HCT116 (cell line): ENCODE measurements at places on chromosomes 6 and 20.

DNA sequence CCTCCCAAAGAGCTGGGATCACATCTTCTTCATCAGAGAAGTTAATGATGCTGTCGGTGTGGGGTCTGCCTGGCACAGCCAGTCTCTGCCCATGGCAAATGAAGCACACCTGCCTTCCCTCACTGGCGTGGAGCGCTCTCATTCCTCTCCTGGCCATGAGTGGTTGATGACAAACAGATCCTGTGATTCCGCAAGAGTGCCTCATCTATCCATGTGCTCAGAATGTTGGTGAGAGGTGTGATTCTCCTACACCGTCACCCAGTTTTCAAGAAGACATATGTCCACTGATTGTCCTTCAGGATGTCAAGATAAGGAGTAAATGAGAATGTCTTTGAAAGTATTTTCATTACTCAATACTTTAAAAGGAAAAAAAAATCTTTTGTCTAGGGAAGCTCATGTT lies 97.5 kb upstream of the GGTLC1 start:
- no peak for DNase-seq

GRCh38 chr6:145929037-145929633 lies 35.0 kb downstream of the SHPRH start:
- DNase-seq, result peak; percentile 7

DNA sequence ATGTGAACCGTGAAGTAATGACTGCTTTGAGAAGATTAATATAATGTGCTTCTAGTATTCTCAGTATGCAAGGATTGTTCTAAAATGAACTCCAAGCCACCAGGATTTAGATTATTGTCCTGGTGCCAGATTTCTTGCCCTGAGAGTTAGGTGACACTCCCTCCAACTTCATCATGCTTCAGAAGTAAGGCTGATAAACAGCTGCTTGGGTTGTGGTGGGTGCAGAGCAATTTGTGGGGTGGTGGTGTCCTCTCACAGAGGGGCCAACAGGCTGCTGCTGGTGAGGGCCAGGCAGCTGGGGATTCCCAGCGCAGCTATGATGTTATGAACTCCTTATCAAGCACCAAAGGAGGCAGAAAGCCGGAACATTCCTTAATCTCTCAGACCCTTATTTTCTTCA lies 114.6 kb downstream of the MCHR2 start:
- no peak for DNase-seq

DNA sequence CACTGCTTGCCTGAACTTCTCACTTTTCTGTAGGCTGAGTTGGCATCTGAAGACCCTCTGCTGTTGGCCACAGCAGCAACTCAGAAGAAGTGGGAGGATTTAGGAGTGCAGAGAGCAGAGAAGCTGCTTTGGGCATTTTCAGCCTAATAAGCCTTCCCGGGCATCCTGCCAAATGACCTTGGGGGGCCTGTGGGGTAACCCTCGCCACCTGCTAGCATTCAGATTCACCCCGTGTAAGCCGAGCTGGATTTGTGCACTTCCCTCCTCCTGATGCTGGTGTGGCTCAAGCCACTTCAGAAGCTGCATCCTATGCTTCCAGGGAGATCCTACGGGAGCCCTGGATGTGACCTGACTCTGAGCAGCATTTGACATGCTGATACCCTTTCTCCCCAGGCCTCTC lies 114.8 kb downstream of the LRFN2 start:
- no peak for DNase-seq

GRCh38 chr6:140058863-140059262 lies 684.4 kb upstream of the CITED2 start:
- DNase-seq, result no peak

- peak; percentile 54 for DNase-seq
These were observed 51.4 kb upstream of the RPS6KA2 start for GRCh38 chr6:166678426-166678825.

DNA sequence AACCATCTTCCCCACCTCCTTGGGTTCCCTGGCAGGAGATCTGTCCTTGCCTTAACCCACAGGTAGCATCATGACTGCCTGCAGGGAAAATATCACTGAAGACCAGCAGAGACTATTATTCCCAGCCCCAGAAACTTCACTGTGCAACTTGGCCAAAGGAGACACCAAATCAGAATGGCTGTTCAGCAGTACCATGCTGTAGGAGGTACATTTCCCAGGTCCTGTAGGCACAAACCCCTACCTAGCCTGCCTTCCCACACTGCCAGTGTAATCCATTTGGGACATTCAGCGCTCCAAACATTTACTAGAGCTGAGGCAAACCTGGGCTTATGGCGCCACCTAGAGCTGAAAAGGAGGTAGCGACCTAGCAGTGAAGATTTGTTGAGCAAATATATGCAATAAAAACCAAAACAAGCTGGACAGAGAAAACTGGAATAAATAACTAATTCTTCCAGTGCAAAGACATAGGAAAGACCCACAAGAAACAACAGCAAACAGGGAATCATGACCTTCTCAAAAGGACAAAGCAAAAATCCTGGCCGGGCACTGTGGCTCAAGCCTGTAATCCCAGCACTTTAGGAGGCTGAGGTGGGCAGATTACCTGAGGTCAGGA lies 60.3 kb downstream of the VTA1 start:
- DNase-seq, result peak; percentile 26

- no peak for DNase-seq
These were observed 16.6 kb upstream of the SLC22A1 start for GRCh38 chr6:160104821-160105517.

DNA sequence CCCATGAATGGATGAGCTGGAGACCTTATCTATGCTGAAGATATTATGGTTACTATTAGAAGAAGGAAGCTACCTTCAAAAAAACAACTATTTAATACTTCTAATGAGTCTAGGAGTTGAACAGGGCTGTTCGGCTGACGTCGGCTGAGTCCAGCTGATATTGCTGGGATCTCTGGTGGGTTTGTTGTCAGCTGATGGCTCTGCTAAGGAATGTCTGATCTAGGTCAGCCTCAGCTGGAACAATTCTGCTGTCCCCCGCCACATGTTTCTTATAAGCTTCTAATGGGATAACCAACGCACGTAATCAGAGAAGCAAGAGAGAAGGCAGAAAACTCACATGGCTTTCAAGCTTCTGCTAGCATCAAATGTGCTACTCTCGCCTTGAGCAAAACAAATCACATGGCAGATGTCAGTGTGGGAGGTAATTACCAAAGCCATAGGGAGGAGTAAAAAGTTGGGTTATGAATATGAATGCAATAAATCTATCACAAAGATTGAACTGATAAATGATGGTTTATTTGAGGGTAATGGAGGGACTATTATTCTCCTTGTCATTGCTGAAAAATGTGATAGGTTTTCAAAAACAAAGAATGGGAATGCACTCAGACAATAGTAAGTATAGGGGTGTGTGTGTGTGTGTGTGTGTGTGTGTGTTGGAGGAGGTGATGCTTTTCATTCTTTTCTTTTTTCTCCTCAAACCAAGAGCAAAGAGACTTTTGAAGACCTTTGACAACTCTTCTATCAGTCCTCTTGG lies 71.5 kb downstream of the BTBD3 start:
- DNase-seq, result no peak

GRCh38 chr6:110340392-110340965 lies 17.7 kb downstream of the METTL24 start:
- no peak for DNase-seq

- no peak for DNase-seq
These were observed 154.1 kb upstream of the PDE10A start for GRCh38 chr6:165817148-165817547.

DNA sequence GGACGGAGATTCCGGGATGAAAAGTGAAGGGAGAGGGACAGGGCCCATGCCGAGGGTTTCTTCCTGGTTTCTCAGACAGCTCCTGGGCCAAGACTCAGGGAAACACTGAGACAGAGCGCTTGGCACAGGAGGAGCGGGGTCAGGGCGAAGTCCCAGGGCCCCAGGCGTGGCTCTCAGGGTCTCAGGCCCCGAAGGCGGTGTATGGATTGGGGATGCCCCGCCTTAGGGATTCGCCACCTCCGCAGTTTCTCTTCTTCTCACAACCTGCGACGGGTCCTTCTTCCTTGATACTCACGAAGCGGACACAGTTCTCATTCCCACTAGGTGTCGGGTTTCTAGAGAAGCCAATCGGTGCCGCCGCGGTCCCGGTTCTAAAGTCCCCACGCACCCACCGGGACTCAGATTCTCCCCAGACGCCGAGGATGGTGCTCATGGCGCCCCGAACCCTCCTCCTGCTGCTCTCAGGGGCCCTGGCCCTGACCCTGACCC lies 55.0 kb upstream of the HLA-A start:
- peak; percentile 8 for DNase-seq

- no peak for DNase-seq
These were observed 78.8 kb upstream of the CD83 start for GRCh38 chr6:14038467-14039437.

GRCh38 chr6:170192905-170193304 lies 98.0 kb downstream of the DLL1 start:
- no peak for DNase-seq

GRCh38 chr6:140711019-140711613 lies 1336.7 kb upstream of the CITED2 start:
- DNase-seq, result no peak

GRCh38 chr6:113362301-113363047 lies 494.7 kb upstream of the MARCKS start:
- no peak for DNase-seq

DNA sequence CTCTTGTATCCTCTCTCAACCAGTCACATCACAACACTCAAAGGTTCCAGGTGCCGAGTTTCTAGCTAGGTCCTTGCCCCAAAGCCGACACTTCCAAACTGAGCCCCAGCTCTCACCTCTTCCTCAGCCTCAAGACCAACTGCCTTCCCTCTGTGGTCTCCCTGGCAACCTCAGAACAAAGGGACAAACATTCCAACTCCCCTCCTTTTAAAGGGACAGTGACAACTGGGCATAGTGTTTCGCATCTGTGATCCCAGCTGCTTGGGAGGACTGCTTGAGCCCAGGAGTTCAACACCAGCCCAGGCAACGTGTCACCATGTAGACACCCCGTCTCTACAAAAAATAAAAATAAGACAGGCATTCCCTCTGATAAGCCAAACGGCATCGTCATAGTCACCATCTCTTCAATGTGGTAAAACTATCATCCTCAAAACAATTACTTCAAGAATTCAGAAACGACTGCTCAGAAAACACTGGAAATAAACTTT lies 11.3 kb downstream of the DIDO1 start:
- DNase-seq, result no peak

DNA sequence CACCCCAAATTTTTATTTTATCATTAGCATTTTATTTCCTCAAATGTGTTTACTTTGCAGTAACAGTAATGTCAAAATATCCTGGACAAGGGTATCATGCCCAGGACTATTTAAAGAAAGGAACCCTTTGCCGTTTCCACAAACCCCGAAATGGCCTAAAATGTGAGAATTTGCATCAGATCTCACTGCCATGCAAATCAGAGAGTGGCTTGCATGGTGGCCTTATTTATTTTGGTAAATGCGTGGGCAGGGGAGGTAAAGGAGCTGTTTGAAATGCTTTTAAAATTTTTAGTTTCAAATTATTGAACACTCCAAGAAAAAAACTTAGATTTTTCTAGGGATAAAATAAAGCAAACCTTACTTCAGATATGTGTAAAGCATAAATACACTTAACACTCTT lies 43.8 kb downstream of the ADAT2 start:
- no peak for DNase-seq

- DNase-seq, result no peak
These were observed 64.1 kb downstream of the MMS22L start for GRCh38 chr6:97218912-97219311.

DNA sequence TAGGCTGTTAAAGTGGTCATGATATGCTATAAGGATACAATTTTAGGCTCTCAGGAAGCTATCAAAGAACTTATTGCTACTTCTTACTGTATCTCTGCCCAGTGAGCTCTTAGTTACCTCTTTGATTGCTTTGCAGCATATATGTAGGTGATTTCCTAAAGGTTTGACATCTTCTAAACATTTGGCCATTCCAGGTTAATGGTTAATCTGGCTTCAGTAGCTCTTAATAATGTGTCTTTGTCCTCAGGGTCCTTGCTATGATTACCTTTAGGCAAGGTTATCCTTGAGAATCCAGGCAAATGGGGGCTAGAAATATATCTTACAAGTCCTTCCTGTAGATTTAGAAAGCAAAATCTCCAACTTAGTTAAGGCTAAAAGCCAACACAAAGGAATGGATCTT lies 575.4 kb downstream of the TFAP2B start:
- DNase-seq, result no peak

GRCh38 chr20:44733341-44734069 lies 12.2 kb upstream of the KCNK15 start:
- DNase-seq, result peak; percentile 51

GRCh38 chr20:47980336-47981177 lies 195.3 kb upstream of the SULF2 start:
- no peak for DNase-seq

- DNase-seq, result no peak
These were observed 162.5 kb upstream of the CITED2 start for GRCh38 chr6:139536751-139537617.

DNA sequence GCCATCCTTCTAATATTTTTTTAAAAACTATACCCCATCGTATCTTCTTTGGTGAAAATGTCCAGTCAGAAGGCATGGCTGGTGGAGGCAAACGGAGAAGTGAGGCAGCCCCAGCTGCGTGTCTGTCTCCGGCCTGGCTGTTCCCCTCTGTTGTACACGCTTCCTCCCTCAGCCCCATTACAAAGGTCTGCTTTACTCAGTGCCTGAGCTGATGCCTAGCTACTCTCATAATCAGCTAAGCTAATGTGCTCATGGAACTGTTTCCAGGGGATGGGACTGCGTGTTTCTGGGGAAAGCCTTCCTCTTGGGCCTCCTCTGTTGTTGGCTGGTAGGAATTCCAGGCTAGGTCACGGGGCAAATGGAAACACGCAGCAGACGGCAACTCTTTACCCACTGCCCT lies 67.3 kb downstream of the PPP1R3G start:
- DNase-seq, result no peak

- peak; percentile 71 for DNase-seq
These were observed 13.0 kb downstream of the RPP21 start for GRCh38 chr6:30357678-30358540.

- DNase-seq, result no peak
These were observed 122.8 kb upstream of the CLDN20 start for GRCh38 chr6:155141002-155141401.

DNA sequence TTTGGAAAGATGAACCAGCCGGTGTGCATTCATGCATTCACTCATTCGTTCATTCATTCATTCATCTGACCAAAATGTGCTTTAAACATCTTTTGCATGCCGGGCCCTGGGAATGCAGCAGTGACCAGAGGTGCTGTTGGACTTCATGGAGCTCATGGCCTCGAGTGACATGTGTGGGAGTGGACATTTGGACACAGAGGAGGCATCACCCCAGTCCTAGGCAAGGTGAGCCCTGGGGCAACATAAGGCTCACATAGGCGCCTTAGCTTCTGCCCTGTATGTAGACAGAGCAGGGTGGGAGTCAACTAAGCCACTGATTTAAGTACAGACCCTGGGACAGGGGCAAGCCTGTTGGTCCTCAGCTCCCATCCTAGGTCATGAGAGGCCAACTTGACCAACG lies 71.6 kb downstream of the STK35 start:
- DNase-seq, result no peak
